H1 (cell line): ENCODE measurements at places on chromosomes 7 and 10. TPM values are rescaled to one million over a fixed set of nuclear protein-coding genes. Genes with fewer than 3 reads are reported as not detected.

CCDC172 gene
- 1.7 and 3.6 TPM in 2 replicates for total RNA-seq

GRID2IP gene
- total RNA-seq = 1.0 and 1.3 TPM in 2 replicates

MYL10 gene
- total RNA-seq = 0.44 TPM in 1 of 2 replicates, not detected in the other

DNA sequence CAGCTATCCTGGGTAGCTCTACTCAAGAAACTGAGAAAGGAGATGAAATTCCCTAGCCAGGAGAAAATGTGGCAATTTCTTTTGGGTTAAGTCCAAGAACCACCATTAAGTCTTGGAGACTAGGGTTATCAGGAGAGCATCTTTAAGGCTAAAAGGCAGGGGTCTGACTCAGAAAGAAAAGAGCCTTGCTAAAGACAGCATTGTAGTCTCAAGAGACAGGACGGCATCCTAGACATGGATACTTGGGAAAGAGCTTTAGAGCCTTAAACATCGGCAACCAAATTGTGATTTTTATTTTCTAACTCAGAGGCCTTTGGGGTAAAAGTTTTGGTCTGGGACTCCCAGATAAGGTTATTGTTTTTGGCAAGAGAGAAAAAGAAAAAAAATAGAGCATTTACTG lies 83.1 kb downstream of the FAS start:
- no peak for DNase-seq
- no peaks in the 10 kb centered on the region for H3K4me1 ChIP-seq
- no peaks in the 10 kb centered on the region for H3K27me3 ChIP-seq
- H3K27ac ChIP-seq = no peak overlapping the region
- H3K36me3 ChIP-seq = no peaks in the 10 kb centered on the region

GRCh38 chr7:100546129-100546925 lies 7.3 kb downstream of the AGFG2 start:
- H3K27ac ChIP-seq = no peak overlapping the region
- H3K27me3 ChIP-seq = no peaks in the 10 kb centered on the region
- peaks cover 2% of the 10 kb centered on the region; the same call in 1 of the 2 replicates for H3K36me3 ChIP-seq
- H3K4me3 ChIP-seq = no peak overlapping the region
- DNase-seq = no peak

GRCh38 chr10:69880301-69881081 lies 78.8 kb downstream of the COL13A1 start:
- no peaks in the 10 kb centered on the region for H3K36me3 ChIP-seq
- DNase-seq = no peak
- H3K27ac ChIP-seq = no peak overlapping the region

- no peak for DNase-seq
- no peak overlapping the region for H3K4me3 ChIP-seq
- H3K27ac ChIP-seq = no peak overlapping the region
- H3K36me3 ChIP-seq = no peaks in the 10 kb centered on the region
- no peaks in the 10 kb centered on the region for H3K4me1 ChIP-seq
Observed at GRCh38 chr10:7896297-7896696, 78.0 kb downstream of the TAF3 start.

DNA sequence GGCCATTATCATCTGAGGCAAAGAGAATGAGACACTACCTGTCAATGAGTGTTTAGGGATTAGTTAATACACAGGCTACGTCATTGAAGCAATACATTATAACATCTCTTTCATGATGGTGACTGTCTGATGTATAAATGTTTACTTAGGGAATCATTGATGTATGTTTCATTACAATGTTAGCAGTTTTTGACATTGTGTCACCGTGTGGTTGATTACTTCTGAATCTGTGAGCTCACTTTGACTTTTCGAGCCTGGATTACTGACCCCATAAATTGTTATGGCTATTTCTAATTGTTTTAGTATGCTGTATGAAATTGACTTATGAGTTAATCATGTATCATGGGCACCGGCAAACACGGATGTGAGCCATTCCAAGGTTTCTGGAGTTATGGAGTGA lies 494.0 kb downstream of the MAGI2 start:
- no peaks in the 10 kb centered on the region for H3K36me3 ChIP-seq
- no peak overlapping the region for H3K27ac ChIP-seq
- no peak for DNase-seq
- no peaks in the 10 kb centered on the region for H3K27me3 ChIP-seq
- H3K4me3 ChIP-seq = no peak overlapping the region

GRCh38 chr10:130834573-130834972 lies 476.9 kb downstream of the TCERG1L start:
- no peak overlapping the region for H3K27ac ChIP-seq
- no peak for DNase-seq
- H3K4me3 ChIP-seq = no peak overlapping the region
- H3K4me1 ChIP-seq = no peaks in the 10 kb centered on the region

DNA sequence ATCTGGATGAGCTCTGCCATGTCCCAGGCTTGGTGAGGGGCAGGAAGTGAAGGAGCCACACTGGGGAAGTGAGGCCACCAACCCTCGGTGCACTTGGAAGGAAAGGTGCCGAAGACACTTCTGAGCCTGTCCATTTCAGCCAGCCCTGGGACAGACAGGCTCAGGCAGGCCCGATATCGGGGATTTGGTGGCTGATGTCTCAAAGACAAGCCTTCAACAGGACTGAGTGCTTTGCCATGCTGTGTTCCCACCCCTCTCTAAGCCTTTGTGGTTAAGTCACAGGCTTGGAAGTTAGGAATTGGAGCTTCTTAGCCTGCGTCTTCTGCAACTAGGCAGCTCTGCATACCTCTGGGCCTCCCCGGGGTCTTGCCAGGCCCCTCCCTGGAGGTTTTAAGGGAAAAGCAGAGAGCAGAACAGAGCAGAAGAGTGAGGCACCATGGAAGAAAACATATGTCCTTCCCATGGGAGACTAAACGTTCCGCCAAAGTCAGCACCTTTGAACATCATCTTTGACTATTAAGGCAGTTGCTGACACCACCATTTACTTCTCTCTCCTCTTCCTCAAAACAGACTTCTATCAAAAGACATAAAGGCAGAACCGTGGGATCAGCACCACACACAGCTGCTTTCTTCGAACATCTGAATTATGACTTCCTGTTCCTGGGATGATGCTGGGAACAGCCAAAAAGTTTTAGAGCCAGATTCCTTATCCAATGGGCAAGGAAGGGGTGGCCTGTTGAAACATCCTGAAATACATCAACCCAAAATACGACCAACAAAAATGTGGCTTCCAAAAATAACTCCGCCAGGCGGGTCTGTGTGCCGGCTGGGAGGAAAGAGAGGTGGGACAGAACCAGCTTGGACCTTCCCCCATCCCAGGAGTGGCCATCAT lies 71.8 kb downstream of the AFAP1L2 start:
- H3K4me1 ChIP-seq = peaks cover 3% of the 10 kb centered on the region
- no peak overlapping the region for H3K4me3 ChIP-seq
- no peaks in the 10 kb centered on the region for H3K27me3 ChIP-seq
- H3K36me3 ChIP-seq = no peaks in the 10 kb centered on the region
- DNase-seq = no peak

DNA sequence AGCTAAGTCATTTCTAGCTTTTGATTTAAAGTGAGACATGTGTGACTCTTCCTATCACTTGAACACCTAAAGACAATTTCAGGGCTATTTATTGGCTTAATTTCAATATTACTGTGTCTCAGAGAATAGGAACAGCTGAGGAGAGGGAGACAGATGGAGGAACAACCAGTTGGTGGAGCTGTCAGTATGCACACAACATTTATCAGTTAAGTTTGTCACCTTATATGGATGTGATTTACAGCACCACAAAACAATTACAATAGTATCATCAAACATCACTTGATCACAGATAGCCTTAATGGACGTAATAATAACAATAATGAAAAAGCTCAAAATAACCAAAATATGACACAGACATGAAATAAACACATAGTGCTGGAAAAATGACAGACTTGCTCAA lies 129.6 kb downstream of the NPSR1 start:
- no peak overlapping the region for H3K4me3 ChIP-seq
- no peak for DNase-seq
- H3K27ac ChIP-seq = no peak overlapping the region
- H3K36me3 ChIP-seq = no peaks in the 10 kb centered on the region
- no peaks in the 10 kb centered on the region for H3K4me1 ChIP-seq
- no peaks in the 10 kb centered on the region for H3K27me3 ChIP-seq
